GM04504 (cell line): ENCODE measurements at places on chromosomes 1 and 21.

DNA sequence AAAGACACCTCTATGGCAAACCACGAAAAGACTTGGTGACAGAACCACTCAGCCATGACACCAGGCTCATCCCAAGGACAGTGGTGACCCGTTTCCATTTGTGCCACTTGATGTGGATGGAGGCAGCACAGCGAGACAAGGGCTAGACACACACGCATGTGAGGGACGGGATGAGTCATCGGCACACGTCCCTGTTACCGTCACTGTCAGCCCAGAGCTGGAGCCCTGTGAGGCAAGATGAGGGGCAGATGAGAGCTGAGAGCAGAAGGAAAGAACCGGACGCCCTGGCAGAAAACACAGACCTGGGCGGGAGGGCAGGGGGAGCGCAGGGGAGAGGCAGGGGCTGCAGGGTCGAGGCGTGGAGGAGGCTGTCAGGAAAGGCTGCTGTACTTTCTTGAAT is 57.8 kb downstream of the SIK1 start:
- no peak for DNase-seq

DNA sequence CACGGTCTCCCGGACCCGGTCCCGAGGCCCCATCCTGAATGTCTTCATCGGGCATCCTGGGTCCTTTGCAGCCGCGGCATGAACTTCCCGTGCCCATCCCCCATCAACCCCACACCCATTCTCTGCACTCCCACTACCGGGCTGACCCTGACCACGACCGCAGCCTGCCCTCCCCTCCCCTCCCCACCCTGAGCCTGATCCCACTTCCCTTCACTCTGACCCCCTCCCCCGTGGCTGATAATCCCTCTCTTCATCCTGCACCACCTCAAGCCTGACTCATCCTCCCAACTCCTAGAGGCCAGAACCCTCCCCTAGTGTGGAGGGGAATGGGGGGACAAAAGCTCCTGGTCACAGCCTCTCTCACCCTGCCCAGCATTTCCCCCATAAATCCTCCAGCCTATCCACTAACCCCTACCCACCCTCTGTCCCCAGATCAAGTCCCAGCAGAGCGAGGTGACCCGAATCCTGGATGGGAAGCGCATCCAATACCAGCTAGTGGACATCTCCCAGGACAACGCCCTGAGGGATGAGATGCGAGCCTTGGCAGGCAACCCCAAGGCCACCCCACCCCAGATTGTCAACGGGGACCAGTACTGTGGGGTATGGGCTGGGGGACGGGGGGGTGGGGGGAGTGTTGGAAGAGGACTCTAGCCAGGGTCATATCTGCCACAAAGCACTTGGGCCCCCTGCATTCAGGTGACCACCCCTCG is 602 bp downstream of the SH3BGRL3 start:
- no peak for DNase-seq

DNA sequence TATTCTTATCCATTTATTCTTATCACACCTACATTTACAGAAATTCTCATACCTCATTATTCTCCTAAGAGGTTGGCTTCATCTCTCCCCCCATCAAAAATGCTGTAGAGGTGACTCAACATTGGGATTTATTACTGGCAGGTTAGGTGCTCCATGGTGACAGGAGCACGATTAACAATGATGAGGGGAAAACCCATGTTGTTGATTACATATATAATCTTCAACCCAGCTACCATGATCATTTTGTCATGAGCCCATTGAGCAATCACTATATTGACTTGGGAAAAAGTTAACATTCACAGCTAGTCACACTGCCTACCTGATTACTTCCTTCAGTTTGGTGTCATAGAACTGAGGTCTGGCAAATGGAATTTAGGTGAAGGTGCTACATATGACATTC is 712.1 kb upstream of the CHRM3 start:
- no peak for DNase-seq

DNA sequence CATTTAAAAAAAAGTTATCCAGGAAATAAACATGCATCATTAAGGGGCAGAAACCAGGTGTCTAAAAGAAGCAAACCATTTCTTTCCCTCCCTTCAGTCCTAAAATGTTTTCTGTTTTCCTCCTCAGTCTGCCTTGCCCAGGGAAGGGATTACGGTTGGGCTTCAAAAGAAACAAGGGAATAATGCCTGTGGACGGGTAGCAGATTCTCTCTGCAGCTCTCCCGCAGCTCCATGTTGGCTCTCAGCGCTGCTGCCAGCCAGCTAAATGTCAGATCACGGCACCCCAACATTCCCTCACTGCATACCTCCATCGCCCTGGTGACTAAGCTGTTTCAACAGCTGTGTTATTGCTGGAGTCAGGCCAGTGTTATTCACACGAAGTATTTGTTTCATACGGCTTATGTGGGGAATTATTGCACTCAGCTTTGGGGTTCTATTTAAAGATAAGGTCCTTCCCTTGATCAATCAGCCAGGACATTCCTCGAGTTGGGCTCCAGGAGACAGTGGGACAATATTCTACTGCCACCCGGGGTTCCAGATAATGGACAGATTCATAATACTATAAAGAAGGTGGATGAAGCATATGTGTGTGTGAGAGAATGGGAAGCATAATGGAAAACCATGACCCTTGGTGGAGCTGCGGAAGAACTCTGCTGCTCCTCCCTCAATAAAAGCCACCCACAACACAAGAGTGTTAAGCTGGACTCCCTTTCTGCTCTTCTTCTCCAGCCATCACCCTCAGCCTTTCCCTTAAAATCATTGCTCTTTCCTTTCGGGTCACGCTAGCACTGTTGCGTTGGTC is 58.2 kb downstream of the WLS start:
- peak; percentile 74 for DNase-seq

- no peak for DNase-seq
Observed at GRCh38 chr1:159921700-159922504, 3.4 kb downstream of the TAGLN2 start.

- no peak for DNase-seq
Observed at GRCh38 chr21:31318971-31319370, 25.1 kb downstream of the TIAM1 start.

DNA sequence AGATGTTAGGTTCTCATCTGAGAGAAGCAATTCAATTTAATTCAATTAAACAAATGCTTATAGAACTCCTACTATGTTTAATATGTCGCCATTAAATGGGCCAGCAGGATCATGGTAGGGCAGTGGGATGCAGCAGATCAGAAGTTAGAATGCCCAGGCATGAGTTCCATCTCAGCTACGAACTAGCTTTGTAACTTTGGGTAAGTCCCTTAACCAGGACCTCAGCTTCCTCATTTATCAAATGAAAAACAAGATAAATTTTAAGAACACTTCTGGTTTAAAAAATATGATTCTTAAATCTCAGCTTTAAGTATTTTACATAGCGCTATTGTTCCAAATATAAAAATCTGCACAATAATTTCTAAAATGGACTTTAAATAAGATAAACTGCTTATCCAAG is 67.5 kb upstream of the GFI1 start:
- no peak for DNase-seq

GRCh38 chr1:242886137-242886536 is 361.6 kb upstream of the PLD5 start:
- no peak for DNase-seq

GRCh38 chr1:90854397-90854924 is 137.4 kb upstream of the BARHL2 start:
- DNase-seq, result no peak

DNA sequence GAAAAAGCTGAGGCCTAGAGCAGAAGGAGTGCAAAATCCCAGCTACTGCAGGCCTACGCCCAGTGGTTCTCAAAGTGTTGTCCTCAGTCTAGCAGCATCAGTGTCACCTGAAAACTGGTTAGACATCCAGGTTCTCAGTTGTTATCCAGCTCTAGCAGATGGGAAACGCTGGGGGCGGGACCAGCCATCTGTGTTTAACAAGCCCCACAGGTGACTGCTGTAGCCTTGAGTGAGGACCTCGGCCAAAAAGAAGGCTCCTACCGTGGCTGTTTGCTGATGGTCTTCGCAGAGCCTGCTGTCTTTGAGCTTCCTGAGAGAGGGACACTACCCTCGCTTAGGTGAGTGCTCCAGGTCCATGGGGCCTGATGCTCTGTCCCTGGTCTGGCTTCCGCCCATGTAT is 69.7 kb downstream of the LRRN2 start:
- DNase-seq, result no peak

- no peak for DNase-seq
Observed at GRCh38 chr1:247304031-247304430, 27.6 kb downstream of the ZNF496 start.

DNA sequence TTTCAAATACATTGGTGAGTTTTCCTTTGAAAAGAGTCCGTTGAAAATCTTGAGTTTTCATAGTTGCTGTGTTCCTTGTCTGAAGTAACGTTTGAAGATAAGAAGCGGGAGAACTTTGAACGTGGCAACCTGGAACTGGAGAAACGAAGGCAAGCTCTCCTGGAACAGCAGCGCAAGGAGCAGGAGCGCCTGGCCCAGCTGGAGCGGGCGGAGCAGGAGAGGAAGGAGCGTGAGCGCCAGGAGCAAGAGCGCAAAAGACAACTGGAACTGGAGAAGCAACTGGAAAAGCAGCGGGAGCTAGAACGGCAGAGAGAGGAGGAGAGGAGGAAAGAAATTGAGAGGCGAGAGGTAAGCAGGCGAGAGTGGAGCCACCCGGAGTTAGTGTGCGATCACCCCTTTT is 129.7 kb downstream of the ITSN1 start:
- DNase-seq, result no peak

DNA sequence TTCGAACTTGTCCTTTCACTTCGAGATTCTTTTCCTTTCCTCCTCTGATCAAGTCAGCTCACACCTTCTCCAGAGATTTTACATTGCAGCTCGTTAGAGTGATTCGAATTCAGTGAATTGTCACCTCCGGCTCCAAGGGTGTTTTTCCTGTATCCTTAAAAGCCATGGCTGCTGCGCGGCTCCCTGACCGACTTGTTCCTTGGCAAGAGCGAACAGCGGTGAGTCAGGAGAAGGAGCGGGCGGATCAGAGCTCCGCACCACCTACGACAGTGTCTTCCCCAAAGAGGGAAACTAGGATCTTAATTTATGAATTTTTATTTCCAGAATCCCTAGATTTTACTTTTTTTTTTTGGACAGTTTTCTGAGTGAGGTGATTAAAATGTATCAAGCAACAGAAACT is 204.4 kb upstream of the ADGRL2 start:
- no peak for DNase-seq

GRCh38 chr21:31952828-31953227 is 80.0 kb downstream of the HUNK start:
- no peak for DNase-seq

DNA sequence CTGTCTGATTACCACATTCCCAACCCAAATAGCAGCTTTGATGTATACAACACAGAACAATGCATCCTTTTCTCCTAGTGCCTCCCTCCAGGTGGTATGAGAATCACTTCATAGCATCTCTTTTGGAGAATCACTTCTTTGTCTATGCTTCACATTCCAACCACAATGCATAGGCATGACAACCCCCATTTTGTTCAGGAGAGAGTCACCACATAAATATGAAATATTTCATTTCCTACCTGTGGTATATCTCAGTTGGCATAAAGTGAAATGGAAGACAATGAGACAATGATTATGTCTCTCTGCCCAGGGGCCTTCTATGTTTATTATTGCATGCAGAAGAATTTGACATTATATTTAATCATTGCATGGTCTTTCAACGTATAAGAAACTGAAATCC is 112.2 kb downstream of the BRINP2 start:
- DNase-seq, result no peak

GRCh38 chr1:232450615-232451014 is 179.3 kb downstream of the SIPA1L2 start:
- no peak for DNase-seq

- DNase-seq, result no peak
Observed at GRCh38 chr1:115982400-115982799, 6.1 kb downstream of the SLC22A15 start.

GRCh38 chr1:163875200-163875926 is 553.6 kb downstream of the NUF2 start:
- peak; percentile 93 for DNase-seq

GRCh38 chr1:15816674-15817073 is 9.2 kb upstream of the UQCRHL start:
- no peak for DNase-seq

- DNase-seq, result no peak
Observed at GRCh38 chr1:78369546-78369945, 121.2 kb upstream of the PTGFR start.

- no peak for DNase-seq
Observed at GRCh38 chr1:177517546-177517945, 346.8 kb downstream of the BRINP2 start.

DNA sequence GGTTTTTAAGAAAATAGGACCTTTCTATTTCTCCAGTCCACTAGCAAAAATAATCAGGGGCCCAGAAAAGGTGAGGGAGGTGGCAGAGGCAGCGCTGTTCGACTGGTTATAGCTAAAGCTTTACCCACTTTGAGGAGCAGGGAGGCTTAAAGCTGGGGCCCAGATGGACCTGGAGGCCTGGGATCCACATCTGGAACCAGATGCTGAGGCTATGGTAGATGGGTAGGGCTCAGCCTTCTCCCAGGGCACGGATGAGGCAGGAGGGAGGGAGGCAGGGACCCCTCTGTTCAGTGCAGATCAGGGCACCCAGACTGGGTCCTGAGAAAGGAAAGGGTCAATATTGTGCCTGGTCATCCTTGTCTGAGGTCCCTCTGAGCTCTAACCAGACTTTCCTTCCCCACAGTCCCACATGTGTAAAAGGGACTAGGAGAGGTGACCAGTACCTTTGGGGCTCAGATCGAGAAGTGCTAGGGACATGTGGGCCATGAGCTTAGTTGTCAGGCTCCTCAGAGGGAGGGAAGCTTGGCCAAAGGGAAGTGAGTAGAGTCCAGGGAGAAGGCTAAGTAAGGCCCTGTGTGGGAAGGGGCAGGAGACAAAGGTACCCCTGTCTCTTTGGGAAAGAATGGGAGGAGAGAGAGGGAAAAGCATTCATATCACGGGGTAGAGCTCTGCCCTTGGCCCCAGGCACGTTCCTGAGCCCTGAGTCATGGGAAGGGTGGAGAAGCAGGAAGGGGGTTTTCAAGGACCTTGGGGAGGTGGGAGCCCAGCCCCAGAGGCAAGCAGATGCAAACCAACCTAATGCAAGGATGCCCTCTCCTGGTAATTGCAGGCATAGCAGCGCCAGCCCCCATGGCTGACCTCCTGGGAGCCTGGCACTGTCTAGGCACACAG is 15.4 kb downstream of the LMNA start:
- peak; percentile 97 for DNase-seq

DNA sequence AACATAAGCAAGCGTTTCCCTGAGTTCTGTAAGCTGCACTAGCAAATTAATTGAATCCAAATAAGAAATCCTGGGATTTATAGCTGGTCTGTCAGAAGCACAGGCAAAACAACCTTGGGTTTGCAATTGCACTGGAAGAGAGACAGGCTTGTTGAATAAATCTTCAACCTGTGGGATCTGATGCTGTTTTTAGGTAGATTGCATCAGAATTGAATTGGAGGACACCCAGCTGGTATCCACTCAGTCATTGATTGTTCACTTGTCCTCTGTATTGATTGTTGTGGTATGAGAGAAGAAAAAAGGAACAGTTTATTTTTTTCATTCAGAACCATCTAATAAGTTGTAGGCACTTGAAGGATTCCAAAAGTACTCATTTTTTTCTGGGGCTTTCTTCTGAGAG is 497.4 kb downstream of the SIPA1L2 start:
- no peak for DNase-seq

- no peak for DNase-seq
Observed at GRCh38 chr1:9417695-9418094, 121.6 kb upstream of the SLC25A33 start.

GRCh38 chr1:1086911-1087341 is 12.8 kb upstream of the RNF223 start:
- DNase-seq, result no peak
